ENCODE measurements at places on chromosomes 7 and 10.

DNA sequence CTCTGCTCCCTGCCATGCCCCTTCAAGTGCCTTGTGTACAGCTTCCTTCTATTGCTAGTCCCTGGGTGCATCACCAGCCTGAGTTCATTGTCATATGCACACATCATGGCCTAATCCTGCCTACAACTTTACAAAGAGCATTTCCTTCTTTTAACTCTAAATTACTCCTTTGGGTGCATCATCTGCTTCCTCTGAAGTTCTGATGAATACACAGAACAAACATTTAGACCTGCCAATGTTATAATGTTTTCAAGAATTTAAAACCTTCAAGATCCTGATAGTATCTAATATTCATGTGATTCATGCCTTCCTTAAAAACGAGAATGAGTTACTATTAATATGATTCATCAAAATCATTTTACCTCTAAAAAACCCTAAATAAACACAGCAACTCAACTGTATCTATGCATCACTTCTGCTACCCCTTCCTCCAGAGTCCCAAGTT is 357.1 kb downstream of the MAGI2 start:
- no peak for DNase-seq

- DNase-seq = no peak
These were observed 44.0 kb downstream of the CALD1 start for GRCh38 chr7:134823400-134823799.

- no peak for DNase-seq
These were observed 7.3 kb downstream of the SFRP5 start for GRCh38 chr10:97764519-97764931.

DNA sequence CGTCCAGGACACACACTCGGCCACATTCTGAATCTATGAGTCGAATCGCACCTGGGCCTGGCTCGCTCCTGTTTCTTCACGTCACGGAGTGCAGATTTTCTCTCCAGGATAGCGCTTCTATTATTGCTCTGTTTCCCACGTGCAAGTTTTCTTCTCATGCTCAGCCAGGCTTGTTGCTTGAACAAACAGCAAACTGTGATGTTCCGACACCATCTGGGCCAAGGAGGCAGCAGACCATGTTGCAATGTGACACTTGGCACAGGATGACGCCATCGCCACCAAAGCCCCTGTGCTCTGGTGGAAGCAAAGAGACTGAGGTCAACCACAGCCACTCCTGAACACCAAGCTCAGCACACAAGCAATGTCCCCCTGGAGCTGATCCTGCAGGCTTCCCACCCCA is 507.1 kb upstream of the ADARB2 start:
- no peak for DNase-seq

GRCh38 chr7:30224511-30225062 is 59.8 kb upstream of the ZNRF2 start:
- no peak for DNase-seq

GRCh38 chr7:13904007-13904406 is 85.5 kb downstream of the ETV1 start:
- DNase-seq = no peak

DNA sequence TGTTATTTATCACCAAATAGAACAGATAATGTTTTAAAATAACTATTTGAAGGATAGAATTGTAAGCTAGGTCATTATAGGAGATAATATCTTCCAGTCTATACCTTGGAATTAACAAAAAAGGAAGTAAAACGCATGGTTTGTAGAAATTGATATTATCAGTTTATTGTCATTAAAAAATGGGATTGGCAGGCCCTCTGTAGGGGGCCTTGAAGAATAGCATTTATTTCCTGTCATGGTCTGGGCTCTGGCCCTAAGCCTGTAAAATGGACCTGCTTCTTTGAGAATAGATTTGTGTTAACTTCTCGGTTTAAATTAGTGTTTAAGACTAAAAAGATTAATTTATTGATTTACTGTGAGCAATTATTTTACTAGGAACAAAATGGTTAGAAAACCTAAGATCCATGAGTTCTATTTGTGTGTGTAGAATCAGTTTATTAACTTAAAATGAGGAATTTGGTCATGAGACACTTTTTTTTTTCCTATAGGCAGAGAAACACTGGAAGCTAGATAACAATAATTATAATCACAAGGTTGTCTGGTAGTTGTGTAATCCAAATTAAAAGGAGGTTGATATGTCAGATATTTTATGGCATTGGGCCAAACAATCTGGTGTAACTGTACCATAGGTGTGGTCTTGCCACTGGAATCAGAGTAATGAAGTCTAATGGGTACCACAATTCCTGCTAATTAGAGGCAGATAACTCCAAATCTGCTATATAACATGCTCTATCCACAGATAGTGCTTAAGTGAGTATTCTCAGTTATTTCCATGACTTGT is 197.4 kb upstream of the FOXP2 start:
- no peak for DNase-seq

DNA sequence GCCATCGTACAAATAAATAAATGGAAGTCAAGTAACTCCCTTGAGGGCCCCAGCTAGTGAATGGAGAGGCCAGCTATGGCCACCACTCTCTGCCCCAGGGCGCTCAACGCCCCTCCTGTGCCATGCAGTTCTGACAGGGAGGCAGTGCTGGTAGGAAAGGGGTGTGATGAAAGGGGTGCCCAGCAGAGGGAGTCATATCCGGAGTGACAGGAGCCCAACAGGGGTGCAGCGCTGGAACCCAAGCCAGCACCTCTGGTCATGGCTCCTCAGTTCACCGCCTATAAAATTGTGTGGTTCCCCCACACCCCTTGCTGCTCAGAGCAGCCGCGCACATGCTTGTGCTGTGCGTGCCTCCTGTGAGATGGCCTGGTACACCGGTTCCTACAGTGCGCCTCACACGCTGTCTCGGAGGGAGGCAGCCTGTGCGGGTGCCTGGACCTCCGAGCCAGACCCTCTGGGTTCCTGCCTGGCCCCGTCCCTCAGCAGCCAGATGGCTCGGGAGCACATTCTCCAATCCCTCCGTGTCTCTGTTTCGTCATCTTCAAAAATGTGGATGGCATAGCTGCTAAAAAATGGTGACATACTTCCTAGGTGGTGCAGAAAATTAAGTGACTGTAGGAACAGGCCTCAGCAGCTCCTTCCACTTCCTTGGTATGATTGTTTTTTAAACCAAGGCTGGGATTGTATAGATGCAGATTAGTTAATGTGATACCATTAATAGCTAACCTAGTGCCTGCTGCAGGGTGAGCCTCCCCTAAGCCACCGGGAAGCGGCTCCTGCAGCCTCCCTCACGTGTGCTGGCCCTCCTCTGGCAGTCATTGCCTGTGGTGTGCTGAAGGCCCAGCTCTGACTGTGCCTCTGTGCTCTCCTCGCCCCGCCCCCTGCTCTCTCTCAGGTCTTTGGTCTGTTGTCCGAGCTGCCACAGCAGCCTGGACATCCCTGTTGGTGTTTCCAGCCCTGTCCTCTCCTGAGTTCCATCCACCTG is 125.8 kb downstream of the EGFR start:
- no peak for DNase-seq

DNA sequence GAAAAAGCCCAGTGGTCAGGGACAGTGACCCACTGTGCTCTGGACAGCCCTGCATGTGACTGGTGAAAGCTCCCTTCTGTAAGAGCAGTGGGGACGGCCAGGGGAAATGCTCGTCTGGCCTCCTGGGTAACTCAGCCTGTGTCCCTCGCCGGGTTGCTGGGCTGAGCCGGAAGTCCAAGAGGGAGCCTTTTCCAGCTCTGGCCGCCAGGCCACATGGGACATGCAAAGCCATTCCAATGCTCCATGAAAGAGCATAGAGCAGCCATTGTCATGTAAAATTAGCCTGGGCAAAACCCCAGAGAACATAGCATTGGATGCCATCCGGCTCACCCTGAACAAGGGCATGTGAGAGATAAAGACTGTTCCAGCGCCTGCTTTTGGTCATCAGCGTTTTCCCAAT is 64.9 kb upstream of the ADRB1 start:
- DNase-seq = no peak

- no peak for DNase-seq
These were observed 108.9 kb downstream of the TPST1 start for GRCh38 chr7:66313886-66314568.

DNA sequence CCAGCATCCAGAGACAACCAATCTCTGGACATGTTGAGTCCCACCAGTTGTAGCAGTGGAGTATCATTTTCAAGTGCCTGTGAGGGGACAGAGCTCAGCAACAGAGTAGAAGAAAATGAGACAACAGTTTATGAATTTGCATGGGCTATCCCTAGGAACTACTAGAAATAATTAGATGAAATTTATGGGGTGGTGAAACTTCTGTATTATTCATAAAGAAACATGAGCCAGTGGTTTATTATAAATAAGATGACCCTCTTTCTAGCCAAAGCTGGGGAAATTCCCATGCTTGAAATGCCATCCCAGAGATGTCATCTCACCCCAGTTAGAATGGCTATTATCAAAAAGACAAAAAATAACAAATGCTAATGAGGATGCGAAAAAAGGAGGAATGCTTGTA is 55.1 kb upstream of the ITGB8 start:
- DNase-seq = no peak

GRCh38 chr10:71316786-71317160 is 2.3 kb upstream of the SLC29A3 start:
- DNase-seq = no peak

DNA sequence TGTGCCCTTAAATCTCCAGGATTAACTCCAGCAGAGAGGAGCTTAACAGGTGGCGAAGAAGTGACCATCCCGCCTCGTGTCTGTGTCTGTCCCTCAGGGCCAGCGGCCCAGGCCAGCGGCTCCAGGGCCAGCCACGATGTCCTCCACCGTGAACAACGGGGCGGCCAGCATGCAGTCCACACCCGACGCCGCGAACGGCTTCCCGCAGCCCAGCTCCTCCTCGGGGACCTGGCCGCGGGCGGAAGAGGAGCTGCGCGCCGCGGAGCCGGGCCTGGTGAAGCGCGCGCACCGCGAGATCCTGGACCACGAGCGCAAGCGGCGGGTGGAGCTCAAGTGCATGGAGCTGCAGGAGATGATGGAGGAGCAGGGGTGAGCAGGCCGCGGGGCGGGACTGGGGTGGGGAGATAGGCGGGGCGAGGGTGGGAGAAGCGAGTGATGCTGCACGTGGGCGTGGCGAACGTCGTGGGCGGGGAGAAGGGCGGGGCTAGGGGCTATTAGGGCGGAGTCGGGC is 33.3 kb downstream of the SRRM3 start:
- peak; percentile 42 for DNase-seq

GRCh38 chr10:8295311-8295710 is 240.8 kb downstream of the GATA3 start:
- no peak for DNase-seq

GRCh38 chr7:50411332-50411731 is 38.8 kb downstream of the FIGNL1 start:
- DNase-seq = no peak

- DNase-seq = no peak
These were observed 187.1 kb upstream of the SEMA3E start for GRCh38 chr7:83836028-83836427.

DNA sequence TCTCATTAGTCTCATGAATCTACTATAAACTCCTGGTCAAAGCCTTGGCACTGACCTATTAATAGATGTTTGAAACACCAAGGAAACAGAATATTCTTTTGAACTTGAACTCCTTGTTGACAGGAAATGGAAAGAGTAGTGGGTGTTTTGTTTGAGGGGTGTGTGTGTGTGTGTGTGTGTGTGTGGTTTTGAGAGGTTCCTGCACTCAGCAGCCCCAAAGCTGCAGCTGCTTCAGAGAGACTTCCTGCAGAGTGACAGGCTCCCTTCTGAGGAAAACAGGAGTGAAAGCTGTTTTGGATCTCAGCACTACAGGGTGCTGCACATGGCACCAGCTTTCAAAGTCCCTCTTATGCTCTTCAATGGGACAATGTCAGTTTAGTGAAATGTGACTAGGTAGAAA is 546.5 kb upstream of the STEAP1 start:
- DNase-seq = no peak

- DNase-seq = no peak
These were observed 296.3 kb upstream of the ZMIZ1 start for GRCh38 chr10:78772486-78772885.

GRCh38 chr7:93913197-93913596 is 6.8 kb downstream of the GNGT1 start:
- DNase-seq = no peak

GRCh38 chr7:158402471-158402870 is 185.2 kb downstream of the PTPRN2 start:
- DNase-seq = no peak

DNA sequence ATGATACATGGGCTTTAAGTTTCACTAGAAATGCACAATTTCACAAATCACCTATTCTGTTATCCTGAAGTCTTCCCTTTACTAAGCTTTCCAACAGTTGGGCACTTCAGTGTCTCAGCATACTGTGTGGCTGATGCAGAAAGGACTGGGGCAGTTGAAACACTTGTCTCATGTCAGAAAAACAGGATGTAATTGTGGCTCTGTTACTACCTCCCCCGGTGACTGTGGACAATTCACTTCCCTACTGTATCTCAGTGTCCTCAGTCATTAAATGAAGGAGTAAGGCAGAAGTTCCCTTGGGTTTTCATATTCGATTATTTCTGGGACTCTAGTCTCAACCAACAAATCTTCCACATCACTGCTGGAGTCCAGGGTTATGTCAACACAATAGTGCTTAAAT is 17.9 kb downstream of the ANKRD22 start:
- DNase-seq = no peak

DNA sequence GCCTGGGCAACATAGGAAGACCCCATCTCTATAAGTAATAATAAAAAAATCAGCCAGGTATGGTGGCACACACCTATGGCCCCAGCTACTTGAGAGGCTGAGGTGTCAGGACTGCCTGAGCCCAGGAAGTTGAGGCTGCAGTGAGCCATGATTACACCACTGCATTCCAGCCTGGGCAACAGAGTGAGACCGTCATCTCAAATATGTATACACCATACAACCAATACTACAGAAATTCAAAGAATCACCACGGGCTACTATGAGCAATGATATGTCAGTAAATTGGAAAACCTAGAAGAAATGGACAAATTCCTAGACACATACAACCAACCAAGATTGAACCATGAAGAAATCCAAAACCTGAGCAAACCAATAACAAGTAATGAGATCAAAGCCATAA is 60.3 kb upstream of the ZC3HAV1 start:
- no peak for DNase-seq

- no peak for DNase-seq
These were observed 43.5 kb downstream of the YKT6 start for GRCh38 chr7:44244282-44244681.

Measured in activated T-helper 1 cell treated with Interleukin-2 at 50 U/mL for 16 hours (primary cell).